AML-193 (cell line): ENCODE measurements at places on chromosomes 2 and 18.

DNA sequence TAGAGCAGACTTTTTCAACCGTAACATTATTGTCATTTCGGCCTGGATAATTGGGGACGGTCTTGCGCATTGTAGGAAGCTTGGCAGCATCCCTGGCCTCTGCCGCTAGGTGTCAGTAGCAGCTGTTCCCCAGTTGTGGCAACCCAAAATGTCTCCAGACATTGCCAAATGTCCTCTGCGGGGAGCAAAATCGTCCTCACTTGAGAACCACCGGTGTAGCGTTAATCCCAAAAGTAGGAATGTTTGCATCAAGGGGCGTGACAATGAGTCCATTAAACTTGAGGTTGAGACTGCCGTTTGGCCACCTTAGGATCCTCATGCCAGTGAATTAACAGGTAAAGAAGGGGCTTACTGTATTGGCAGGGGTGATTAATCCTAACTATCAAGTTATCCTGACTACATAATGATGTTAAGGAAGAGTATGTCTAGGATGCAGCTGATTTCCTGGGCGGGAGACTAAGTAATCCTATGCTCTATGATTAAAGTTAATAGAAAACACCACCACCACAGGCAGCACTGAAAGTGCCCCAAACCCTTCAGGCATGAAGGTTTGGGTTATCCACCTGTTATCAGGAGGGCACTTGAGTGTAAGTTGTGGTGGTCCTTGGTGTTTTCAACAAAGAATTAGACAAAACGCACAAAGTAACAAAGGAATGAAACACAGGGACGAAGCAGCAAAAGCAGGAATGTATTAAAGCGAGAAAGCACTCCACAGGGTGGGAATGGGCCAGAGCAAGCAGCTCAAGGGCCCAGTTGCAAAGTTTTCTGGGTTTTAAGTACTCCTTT lies 4.9 kb upstream of the ZC3H8 start:
- DNase-seq: peak; percentile 71

- no peak for DNase-seq
Observed at GRCh38 chr18:40019797-40020392, 1935.1 kb upstream of the PIK3C3 start.

- DNase-seq: no peak
Observed at GRCh38 chr2:109474319-109474825, 139.4 kb downstream of the SEPTIN10 start.

GRCh38 chr2:174535757-174536703 lies 49.2 kb upstream of the GPR155 start:
- DNase-seq: no peak

- no peak for DNase-seq
Observed at GRCh38 chr2:105329197-105329554, 359 bp downstream of the TGFBRAP1 start.
